ENCODE measurements at places on chromosomes 16 and 17.

GRCh38 chr16:10895053-10895946 is 18.3 kb downstream of the CIITA start:
- no peak for DNase-seq

GRCh38 chr16:54699656-54700055 is 231.0 kb upstream of the IRX5 start:
- DNase-seq = no peak

- no peak for DNase-seq
These were observed 1.0 kb upstream of the AIPL1 start for GRCh38 chr17:6435968-6436367.

DNA sequence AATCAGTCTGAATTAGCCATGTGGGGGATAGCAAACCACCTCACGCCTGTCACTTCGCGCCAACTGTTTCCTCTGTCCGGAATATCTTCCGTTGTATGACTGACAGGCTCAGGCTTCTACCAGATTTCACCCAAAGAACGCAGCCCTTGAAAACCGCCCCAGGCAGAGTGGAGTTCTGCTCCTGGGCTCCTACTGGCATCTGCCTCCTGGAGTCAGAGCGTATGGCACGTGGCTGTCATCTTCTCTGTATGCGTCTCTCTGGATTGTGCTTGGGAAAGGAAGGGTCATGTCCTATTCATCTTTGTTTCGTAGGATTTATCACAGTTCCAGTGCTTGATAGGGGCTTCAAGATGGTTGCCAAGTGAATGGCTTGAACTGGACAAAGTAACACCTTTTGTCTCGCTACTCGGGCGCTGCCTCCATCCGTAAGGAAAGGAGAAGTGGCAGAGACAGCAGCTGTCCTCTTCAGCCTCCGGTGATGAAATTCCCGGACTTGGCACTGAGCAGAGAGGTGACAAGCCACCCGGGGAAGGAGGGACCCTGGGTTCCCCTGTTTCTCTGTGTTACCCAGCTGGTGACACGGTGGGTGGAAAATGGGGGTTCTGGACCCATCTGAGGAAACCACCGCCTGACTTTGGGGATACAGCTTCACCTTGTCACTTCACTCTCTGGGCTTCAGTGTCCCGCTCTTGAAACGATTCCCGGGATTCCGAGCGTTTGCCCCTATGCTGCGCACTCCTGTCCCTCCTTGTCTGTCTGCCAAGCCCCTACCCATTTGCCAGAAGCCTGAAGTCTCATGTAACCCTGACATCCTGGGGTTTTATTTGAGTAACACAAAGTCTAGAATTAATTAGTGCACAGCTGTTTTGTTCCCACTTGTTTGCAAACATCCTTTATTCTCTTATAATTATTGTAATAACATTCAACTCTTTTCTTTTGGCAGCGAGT is 13.9 kb downstream of the KIAA0513 start:
- no peak for DNase-seq

DNA sequence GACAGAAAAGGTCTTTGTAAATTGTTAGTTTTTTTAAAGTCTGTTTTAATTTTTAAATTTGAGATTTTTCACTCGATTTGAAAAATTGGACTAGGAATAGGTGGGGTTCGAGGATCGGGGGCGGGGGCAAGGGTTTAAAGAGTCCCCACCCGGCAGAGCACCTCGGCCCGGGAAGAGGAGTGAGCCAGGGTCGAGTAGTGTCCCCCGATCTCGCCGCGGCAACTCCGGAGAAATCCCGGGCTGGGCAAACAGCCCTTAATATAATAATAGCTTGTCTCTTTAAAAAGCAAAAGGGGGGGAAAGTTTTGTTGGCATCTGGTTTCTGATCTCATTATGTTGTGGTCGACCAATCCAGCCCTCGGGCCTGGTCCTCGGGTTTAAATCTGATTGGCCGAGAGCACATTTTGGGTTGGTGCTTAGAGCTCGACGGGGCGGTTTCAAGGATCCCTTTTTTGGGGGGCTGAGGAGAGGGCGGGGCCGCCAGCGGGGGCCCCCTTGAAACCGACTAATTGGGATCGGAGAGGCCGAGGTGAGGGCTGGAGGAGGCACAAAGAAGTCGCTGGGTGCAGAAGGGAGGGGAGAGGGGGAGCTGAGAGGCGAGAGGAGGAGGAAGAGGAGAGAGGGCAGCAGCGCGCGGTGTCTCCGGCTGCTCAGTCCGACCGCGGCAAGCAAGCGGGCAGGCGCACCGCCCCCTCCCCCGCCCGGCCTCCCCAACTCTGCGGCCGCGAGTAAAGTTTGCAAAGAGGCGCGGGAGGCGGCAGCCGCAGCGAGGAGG is at the start of gene FZD2:
FZD2 (plus strand) TSS at position 653 of the 775 bp plus-strand sequence. CDS start 205 bp downstream, outside the sequence.
- DNase-seq = no peak

- DNase-seq = no peak
These were observed 100.8 kb downstream of the IRF8 start for GRCh38 chr16:85999778-86000177.

DNA sequence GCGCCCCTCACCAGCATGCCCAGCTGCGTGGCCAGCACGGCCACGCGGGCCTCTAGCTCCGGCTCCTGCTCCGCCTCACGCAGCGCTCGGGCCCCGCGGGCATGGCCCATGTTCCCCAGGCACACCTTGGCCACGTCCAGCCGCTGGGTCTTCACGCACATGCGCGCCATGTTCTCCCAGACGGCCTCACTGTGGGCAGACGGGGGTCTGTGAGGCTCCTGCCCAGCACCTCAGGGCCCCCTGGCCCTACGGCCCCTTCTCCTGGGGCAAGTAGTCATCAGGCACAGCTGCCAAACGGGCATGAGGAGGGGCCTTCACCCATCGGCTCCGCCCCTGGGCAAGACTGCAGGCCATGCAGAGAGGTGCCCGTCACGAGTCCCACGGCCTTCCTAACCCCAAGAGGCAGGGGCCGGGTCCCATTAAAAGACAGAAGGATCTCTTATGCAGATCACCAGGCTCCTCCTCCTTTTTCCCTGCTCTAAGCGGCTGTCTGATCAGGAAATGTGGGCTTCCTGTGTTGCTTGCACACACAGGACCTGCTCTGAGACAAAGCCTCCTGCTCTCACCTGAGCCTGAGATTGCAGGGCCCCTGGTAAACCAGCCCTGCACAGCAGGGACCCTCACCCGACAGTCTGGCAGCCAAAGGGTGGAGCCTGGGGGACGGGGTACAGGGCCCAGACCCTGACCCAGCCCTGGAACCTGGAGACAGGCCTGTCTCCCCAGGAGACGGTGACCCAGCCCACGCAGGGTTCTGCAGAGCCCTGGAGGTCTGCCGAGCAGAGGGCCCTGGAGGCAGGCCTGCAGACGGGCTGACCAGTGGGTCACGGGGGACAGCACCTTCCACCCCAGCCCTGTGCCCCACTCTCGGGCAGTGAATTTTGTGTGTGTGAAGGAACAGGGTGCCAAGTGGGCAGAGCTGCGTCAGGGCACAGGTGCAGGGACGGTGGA is 6.6 kb upstream of the TMEM204 start:
- DNase-seq = no peak

Data from activated CD4-positive, CD25-positive, alpha-beta regulatory T cell (primary cell).